Inflammatory macrophage treated with lipopolysaccharide for 4 hours (primary cell): ENCODE measurements at places on chromosomes 4 and X.
A peak's percentile ranks its signal among the peaks of the same experiment; 100 is the strongest.

DNA sequence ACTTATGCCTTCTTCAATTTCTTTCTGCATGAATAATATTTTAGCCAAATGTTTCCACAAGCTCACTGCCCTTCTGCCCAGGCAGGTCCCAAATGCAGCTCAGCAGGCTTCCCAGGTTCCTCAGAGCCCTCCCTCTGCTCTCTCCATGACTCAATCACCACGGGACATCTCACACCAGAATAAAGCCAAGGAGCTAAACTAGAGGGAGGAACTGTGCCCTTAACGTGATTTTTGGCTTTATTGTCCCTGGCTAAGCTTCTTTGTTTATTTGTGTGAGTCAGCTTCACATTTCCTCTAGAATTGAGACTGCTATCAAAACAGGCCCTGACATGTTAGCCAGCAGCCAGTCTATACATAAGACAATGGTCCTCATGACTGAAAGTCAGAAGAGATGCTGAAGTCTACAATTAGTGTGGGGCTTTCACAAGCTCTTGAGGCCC, 186.4 kb upstream of the GALNT7 start:
- no peak for DNase-seq

DNA sequence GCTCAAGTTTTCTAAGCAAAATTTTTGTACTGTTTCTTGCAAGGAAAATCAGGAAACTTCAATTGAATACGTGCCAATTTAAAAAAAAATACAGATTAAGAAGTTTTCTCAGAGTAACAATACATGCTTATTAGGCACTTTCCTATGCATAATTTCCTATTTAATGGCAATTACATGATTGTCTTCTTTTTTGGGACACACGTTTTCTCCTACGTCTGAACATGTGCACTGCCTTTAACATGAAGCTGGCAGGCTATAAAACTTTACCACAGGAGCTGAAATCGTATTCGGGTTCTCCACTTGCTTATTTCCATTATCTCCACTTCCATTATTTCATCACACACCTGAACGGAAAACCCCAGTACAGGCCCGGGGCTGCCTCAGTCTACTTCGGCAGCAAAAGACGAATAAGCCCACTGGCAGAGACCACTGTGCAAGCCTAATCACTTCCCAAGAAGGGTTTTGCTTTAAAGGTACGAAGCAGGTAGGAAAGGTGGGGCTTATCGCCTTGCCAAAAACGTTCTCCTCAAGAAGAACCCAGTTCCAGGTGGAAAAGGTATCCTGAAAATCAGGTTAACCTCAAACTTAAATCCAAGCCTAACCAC, 575 bp downstream of the RCHY1 start:
- DNase-seq: no peak

DNA sequence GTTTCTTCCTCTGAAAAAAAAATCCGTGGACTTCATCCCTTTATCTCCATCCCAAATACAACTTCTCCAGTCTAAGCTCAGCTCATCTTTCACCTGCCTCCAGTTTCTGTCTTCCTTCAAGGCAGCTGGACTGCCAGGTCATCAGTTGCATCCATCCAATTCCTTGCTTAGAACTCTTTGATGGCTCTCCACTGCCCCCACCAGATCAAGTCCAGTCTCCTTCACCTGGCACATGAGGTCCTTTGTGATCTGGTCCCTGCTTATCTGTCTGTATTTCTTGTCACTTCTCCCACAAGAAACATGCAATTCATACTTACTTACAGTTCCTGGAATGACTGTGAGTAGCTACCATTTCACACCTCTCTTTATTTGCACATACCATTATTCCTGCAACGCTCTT, 33.8 kb downstream of the OTUD6A start:
- DNase-seq: no peak

GRCh38 chr4:139606579-139607501, 50.8 kb upstream of the SETD7 start:
- DNase-seq: peak; percentile 50

GRCh38 chrX:22974616-22975015, 25.1 kb upstream of the DDX53 start:
- no peak for DNase-seq
